ENCODE measurements at places on chromosomes 3 and 15.

DNA sequence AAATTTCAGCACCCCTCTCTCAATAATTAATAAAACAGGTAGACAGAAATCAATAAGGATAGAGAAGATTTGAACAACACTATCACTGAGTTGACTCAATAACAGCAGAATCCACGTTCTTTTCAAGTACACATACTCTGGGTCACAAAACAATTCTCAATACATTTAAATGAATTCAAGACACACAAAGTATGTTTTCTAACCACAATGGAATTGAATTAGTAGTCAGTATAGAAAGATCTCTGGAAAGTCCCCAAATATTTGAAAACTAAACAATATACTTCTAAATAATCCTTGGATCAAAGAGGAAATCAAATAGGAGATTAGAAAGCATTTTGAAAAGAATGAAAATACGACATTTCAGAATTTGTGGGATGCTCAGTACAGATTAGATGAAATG, 40.0 kb downstream of the TKT start:
- DNase-seq: no peak

DNA sequence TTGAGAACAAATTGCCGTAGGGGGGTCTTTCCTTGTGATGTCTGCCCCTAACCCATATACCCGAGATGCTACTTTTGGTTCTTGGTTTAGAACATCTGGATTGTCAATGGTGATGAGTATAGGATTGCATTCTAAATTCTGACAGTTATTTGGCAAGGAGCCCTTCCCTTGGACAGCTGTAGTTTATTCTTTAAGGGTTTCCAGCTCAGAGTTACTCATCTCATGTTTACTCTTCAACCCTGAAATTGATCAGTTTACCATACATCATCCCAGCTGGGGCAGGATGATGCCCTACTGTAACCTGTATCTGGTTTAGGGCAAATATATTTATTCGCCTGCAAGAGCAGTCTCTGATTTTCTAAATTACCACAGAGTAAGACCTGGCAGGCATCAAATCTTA, 85.7 kb upstream of the XCR1 start:
- DNase-seq: no peak

DNA sequence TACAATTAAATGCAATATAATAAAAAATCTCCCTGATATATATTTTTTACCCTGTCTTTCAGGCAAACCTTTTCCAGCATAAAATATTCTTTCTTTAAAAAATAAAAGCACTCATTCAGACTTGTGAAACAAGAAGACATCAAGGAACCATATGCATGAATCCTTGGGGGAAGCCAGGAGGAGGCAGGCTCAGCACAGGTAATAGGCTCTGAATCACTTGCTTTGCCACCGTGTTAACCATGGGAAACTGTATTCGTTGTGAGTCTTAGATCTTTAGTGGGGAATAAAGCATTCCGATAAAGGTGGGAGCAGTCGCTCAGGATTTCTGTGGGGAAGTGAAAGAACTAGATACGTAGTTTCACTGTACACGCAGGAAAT, 42.4 kb downstream of the FBN1 start:
- DNase-seq: no peak

DNA sequence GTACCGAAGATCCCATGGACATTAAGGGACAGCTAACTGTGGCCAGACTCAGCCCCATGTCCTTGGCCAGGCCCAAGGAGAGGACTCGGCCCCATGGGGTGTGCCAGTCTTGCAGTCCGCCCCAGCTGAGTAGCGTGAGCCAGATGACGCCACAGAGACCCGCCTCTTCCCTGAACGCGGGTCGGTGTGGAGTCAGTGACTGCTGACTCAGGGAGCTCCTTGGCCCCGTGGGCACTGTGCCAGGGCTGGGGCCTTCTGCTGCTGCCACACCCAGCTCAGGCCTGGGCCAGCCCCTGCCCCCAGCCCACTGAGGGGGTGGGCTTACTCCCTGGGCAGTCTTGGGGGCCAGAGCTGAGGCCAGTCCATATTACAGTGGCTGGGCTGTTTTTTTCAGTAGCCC, 52.8 kb downstream of the PLXNA1 start:
- no peak for DNase-seq

DNA sequence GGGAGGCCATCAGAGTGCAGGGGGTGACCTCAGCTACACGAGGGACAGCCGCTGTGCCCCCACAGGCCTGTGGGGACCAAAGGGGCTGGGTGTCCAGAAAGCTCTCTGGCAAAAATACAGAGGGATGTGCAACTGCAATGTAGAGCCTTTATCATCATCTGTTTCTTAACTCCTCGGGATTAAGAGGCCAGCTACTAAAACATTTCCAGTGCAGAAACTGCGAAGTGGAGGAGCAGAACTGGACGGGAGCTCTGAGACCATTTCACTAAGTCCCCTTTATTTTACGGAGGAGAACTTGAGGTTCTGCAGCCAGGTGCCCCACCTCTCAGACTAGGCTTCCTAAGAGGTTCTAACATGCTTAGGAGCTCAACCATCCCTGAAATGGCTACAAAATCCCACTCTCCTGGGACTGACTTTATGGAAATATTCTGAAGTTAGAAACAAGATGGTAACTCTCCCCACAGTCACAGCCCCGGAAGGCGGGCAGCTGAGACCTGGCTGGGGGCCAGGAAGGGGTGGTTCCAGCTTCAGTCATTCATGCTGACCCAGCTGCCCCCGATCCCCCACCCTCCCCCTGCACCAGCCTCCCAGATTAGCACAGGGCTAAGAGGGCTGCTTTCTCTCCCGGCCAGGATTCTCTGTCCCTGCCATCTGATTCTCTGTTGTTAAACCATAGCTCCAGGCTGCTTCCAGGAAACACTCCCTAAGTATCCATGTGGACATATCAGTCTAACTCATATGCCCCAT, 40.3 kb downstream of the UMPS start:
- no peak for DNase-seq

DNA sequence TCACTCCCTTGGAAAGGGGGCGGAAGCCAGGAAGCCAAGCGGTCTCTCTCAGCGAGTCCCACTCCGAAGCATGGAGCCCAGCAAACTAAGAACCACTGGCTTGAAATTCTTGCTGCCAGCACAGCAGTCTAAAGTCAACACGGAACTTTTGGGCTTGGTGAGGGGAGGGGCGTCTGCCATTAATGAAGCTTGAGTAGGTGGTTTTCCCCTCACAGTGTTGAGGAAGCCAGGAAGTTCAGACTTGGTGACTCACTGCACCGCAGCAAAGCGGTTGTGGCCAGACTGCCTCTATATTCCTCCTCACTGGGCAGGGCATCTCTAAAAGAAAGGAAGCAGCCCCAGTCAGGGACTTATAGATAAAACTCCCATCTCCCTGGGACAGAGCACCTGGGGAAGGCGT, 665.4 kb upstream of the CBLB start:
- peak; percentile 56 for DNase-seq

- no peak for DNase-seq
Observed at GRCh38 chr3:171526869-171527268, 66.7 kb upstream of the TNIK start.

DNA sequence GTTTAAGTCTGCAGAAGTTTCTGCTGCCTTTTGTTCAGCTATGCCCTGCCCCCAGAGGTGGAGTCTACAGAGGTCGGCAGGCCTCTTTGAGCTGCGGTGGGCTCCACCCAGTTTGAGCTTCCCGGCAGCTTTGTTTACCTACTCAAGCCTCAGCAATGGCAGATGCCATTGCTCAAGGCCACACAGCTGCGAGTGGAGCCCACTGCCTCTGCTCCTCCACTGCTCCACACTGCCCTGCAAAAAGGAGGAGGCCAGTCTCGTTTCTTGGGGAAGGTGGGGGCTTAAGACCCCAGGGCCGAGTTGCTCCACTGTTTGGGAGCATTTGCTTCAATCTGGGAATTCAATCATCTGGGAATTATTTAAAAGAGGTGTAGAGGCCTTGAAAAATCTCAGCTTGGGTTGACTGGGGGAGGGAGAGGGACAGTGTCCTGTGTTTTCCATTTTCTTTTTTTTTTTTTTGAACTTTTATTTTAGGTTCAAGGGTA, 144.6 kb upstream of the MEF2A start:
- peak; percentile 38 for DNase-seq

- DNase-seq: no peak
Observed at GRCh38 chr3:74808506-74809275, 194.2 kb upstream of the CNTN3 start.

GRCh38 chr3:33074217-33075067, 22.5 kb downstream of the GLB1 start:
- DNase-seq: peak; percentile 62

GRCh38 chr15:82946155-82946701, 6.3 kb downstream of the HOMER2 start:
- no peak for DNase-seq

DNA sequence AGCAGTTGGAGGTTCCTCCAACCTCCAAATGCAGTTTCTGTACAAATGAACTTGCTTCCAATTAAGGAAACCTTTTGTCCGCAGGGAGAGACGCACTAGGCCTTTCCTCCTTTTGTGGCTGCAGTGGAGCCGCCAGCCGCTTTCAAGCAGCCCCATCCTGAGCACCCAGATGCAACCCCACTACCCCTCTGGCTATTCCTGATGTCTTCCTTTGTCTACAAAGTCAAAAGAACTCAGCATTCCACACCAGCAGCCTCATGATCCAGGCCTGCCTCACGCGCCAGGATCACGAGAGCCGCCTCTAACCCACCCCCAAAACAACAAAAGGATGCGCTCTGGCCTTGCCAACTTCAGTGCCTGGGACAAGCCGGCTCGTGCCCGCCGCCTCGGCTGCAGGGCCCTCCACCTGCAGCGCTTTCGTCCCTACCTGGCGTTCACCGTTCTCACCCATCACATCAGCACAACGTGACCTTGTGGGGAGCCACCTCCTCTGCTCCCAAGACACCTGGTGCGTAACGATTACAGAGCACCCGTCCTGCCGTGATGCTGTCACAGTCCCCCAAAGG, 48.2 kb upstream of the MUC4 start:
- DNase-seq: no peak

GRCh38 chr3:127753898-127754410, 68.4 kb downstream of the MGLL start:
- no peak for DNase-seq

- DNase-seq: no peak
Observed at GRCh38 chr3:40170395-40170794, 139.1 kb upstream of the EIF1B start.

- DNase-seq: no peak
Observed at GRCh38 chr15:98231696-98232440, 271.4 kb downstream of the ARRDC4 start.

DNA sequence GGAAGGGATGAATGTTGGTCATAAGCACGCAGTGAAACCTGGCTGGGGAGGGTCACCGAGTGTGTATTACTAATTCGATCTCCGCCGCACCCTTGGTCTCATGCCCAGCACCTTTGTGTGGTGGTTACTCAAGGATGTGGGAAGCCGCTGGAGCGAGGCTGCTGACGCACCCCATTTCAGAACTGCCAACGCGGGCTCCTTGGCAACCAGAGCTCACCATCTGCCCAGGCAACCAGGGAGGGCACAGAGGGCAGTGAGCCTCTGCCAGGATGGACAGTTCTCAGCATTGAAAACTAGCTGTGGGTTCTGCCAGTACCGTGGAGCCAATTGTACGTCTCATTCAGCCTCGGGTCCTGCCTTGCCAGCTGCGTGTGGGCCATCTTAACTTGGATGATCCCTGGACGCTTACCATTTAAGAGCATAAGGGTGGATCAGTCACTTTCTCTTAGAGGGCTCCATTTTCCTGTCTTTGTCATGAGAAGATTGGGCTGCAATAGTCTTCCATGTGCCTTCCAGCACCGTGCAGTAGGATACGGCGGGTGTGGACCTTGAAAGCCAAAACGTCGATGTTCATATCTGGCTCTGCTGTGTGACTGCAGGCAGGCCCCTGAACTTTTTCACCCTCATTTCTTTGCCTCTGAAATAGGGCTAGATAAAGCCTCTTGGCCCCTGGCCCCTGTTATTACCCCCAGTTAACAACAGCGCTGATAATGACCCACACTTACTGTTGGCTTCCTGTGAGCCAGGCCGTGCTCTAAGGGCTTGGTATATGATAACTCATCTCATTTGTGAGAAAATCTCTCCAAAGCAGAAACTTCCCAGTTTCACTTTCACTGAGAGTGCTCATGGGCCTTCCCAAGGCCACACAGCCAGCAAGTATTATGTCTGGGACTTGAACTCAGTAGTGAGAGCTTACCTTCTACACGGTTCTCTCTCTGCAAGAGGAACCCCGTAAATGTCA, 238.8 kb downstream of the OPA1 start:
- DNase-seq: no peak

DNA sequence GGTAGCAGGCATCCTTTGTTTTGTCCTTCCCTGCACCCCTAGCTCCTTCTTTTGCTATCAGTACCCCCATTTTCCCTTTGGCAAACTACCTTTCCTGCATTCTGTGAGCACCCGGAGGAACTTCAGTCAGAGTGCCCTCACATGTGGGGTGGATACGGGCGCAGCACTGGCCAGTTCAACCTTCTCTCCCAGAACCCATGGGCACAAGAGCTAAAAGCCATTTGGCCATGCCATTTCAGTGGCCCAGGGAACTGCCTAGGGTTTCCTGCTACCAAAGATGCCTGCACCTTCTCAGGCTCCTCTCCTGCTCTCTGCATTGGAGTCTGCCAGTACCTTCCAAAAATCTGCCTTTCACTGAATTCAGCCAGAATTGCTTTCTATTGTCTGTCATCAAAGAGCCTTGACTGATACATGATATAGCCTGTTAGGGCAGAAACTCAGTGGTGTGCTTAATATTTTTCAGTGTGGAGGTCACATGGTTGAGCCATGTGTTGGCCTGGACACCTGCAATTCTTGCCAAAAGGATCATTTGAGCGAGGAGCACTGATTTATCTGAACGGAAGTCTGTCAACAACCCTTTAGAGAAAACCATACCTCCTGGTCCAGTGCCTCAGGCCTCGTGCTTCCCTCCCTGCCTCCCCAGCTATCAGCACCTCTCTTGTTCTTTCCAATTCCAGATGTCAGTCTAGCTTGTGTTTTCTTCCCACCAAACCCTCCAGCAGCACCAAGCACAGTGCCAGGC, 27.0 kb upstream of the HHATL start:
- no peak for DNase-seq

DNA sequence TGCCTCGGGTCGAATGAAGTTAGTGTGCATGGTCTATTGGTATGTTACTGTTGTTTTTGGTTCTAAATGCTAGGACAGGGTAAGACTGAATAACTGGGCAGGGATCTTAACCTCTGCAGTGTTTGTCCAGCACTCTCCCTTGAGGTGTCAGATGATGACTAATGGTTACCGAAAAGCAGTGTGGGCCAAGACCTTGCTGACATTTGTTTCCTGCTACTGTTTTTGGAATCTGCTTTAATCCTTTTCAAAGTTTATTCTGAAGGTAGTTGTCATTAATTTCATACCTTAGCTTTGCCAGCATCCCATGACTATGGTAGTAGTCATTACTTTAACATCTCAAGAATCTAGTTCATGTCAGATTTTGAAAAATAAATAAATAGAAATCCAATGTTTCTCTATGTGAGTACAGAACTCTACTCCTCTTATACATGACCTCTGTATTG, 117.0 kb downstream of the P3H2 start:
- DNase-seq: no peak
